ENCODE measurements at places on chromosomes 13 and 19.

DNA sequence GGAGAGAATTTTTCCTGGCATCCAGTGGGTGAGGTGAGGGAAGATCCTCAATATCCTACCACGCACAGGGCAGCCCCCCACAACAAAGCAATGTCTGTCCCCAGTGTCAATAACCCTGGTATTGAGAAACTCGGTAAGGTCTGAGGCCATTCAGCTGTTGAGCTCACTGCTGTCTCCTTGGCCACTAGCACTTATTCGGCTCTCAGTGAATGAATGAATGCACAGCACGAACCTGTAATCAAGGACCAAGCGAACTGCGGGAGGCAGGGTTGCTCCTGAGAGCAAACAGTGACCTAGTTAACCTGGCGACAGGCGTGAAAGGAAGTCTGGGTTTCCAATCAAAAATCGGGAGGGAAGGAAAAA is 640 bp downstream of the ZSCAN5A start:
- DNase-seq, result no peak

- no peak for DNase-seq
These were observed 59.4 kb downstream of the ZDHHC20 start for GRCh38 chr13:21399741-21400140.

GRCh38 chr19:1223018-1223855 is 14.6 kb downstream of the CBARP start:
- peak; percentile 48 for DNase-seq

DNA sequence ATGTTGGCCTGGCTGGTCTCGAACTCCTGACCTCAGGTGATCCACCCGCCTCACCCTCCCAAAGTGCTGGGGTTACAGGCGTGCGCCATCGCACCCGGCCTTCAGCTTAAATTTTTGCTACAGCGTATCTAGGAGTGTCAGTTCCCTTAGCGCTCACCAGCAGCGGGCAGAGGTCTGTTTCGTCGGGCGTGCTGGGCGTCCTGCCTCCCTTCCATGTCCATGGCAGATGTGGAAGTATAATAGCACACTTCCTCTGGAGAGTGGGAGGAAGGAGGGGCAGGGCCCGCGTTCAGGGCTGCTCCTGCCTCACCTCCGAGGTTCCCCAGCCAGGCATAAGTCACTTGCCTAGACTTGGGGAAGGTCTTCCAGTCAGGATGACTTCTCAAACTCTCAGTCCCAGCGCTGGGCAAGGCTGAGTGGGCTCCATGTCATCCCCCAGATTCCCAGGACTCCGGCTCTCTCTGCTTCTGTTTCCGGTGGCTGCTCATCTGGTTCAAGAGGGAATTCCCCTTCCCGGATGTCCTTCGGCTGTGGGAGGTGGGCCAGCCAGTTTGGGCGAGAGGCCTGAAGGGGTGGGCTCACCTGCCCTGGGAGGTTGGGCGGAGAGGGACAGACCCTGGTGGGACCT is 9.5 kb downstream of the IL4I1 start:
- DNase-seq, result no peak

DNA sequence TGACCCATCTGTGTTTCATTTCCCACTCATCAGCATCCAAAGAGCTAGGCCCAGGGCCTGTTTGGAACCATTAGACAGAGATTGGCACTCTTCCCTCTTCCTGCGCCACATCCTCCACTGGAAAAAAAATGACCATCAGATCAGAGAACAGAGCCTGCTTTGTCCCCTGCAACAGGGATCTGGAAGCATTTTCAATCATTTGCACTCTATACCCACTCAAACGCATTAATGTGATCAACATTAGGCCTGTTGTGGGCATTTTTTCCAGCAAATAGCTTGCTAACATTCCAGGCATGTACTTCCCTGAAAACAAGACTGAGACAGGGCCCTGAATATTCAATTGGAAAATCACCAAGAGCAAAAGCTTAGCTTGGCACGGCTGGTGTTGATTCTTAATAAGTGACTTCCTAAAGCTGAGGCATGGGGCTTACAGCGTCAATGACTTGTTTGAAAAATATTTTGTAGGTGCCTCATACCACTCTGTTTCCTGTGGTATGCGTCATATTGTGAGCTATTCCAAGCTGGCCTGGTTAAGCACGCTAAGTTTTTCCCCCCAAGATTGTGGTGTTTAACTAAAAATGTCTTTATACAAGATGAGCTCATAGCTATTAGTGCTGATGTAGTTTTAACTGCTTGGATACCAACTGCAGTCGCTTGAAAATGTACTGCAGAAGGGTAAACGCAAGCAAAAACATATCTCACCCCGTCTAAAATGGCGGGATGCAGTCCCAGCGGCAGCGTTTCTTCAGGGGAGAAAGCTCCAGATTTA is 404.4 kb downstream of the SPRY2 start:
- DNase-seq, result no peak

- DNase-seq, result no peak
These were observed 65.8 kb downstream of the KATNAL1 start for GRCh38 chr13:30241532-30241931.

- no peak for DNase-seq
These were observed 14.5 kb downstream of the FFAR2 start for GRCh38 chr19:35462476-35462953.

GRCh38 chr19:1101337-1101698 is 2.5 kb upstream of the GPX4 start:
- peak; percentile 6 for DNase-seq

DNA sequence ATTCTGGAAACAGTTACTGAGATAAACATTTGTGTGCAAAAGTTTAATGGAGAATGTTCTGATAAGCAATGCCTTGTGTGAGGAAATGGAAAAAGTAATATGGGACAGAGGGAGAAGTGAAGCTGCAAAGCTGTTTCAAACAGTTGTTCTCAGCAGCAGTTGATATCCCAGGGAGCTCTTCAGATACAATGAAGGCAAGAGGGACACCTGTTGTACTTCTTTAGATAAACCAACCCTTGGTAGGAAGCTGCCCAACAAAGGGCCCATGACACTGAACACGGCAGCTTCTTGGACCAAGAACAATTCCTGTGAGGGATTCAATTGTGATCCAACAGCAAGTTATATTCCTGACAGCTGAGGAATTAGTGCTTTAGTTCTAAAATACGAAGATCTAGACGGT is 894.3 kb upstream of the PCDH20 start:
- no peak for DNase-seq

GRCh38 chr13:72990953-72991352 is 67.9 kb upstream of the KLF5 start:
- DNase-seq, result no peak

DNA sequence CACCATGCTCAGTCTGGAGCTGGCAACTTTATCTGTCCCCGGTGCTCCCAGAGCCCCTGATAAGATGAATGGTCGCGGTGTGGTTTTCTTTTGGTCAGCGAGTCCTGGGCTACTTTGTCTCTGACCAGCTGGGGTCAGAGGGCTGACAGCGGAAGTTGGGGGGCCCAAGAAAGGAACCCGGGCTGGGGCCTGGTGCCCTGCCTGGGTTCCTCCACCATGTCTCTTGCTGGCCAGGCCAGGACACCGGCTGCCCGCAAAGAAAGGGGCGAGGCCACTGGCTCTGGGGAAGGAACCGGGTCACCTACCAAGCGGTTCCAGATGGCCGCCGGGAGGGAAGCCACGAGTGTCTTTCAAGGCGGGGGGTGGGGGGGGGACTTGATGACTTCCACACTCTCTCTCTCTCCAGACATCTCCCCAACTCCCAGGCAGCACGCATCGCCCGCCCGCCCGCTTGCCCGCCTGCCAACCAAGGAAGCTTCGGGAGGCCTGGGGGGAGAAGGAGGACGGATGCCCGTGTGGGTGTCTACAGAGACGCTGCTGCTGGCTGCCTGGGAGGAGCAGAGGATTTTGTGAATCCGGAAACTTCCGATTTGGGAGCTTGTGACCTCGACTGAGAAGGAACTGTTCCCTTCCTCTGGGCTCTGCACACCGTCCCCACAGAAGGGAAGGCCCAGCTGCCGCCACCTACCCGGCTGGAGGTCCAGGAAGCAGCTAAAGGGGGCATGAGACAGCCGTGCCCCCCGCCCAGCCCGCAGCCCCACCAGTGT is 1.1 kb downstream of the PIP5K1C start:
- no peak for DNase-seq

DNA sequence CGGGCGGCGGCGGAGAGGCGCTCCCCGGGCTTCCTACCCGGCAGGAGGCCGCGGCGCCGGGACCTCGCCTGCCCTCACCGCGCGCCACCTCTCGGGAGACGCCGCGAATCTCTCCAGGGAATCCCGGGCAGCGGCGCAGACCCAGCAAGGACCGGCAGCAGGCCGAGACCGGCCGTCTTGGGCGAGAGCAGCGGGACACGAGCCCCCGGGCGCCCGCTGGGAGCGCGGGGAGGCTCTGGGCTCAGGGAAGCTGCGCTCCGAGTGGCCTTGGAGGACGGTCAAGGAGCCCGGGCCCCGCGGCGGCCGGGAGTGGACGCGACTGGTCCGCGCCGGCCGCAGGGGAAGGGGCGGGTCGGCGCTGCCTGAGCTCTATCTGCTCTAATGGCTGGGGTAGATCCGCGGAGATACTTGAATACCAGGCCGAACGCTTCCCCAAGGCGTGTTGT is 14.7 kb downstream of the CDX2 start:
- DNase-seq, result no peak

GRCh38 chr13:79439275-79439674 is 33.2 kb upstream of the RBM26 start:
- no peak for DNase-seq

DNA sequence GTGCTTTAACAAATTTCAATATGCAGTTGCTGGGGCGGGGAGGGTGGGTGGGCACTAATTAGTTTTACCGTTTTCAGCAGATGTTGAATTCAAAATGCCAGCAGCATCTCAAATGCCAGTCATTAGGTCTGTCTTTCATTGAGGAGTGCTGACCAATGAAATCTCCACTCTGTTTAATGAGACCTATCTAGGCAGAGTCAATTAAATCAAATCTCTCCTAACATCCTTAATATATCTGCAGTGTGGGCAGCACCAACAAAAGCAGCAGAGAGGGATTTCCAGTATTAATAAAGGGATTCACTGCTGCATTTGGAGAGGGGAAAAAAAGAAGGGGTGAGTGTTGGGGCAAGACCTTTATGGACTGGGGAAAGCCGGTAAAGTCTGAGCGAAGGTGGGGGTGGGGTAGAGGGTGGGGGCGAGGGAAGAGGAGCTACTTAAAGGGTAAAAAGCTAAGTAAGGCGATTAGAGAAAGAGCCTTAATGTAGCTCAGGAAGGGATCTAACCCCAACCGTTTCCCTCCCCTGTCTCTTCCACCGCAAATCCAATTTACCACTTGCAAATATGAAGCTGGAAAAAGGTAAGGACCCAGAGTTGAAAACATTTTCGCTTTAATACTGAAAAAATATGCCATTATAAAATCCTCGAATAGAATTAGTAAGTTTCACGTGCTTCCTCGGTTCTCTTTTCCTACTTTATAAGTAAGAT is 4.5 kb downstream of the SLITRK1 start:
- no peak for DNase-seq

- DNase-seq, result no peak
These were observed 13.8 kb downstream of the METTL21C start for GRCh38 chr13:102680842-102681740.

- DNase-seq, result no peak
These were observed 113.0 kb upstream of the SLC10A2 start for GRCh38 chr13:103178986-103179943.

DNA sequence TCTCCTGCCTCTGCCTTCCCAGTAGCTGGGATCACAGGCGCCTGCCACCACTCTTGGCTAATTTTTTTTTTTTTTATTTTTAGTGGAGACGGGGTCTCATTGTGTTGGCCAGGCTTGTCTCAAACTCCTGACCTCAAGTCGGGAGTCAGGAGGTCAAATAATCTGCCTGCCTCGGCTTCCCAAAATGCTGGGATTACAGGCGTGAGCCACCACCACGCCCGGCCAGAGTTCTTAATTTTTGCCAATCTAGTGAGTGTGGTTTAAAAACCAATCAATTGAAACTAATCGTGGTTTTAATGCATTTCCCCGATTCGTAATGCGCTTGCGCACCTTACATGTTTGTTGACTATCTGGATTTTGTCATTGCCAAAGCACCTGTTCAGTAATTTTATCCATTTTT is 37.0 kb downstream of the SKA3 start:
- DNase-seq, result no peak

- no peak for DNase-seq
These were observed 650 bp upstream of the FUT5 start for GRCh38 chr19:5870986-5871394.

- DNase-seq, result peak; percentile 32
These were observed 3.2 kb downstream of the CRLF1 start for GRCh38 chr19:18603255-18603957.

DNA sequence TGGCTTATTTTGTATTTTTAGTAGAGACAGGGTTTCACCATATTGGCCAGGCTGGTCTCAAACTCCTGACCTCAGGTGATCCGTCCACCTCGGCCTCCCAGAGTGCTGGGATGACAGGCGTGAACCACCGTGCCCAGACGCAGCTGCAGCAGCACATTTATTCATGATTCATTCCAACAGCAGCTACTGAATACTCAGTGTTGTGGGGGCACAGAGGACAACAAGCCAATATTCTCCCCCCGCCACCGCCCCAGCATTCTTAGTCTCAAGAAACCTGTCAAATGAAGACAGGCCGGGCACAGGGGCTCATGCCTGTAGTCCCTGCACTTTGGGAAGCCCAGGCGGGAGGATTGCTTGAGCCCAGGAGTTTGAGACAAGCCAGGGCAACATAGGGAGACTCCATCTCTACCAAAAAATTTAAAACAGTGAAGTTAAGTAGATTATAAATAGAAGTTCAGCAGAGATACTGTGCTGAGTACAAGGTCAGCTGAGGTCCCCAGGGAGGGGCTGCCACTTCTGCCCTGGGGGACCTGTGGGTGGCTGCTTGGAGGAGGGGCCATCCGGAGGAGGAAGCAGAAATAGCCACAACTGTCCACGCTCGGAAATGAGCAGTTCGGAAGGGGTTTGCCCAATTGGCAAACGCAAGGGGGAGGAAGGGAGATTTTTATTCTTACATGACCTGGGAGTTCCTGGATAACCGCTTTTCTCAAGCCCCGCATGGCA is 4.3 kb downstream of the DOT1L start:
- no peak for DNase-seq

GRCh38 chr19:45170146-45171106 is 7.6 kb downstream of the TRAPPC6A start:
- DNase-seq, result no peak

DNA sequence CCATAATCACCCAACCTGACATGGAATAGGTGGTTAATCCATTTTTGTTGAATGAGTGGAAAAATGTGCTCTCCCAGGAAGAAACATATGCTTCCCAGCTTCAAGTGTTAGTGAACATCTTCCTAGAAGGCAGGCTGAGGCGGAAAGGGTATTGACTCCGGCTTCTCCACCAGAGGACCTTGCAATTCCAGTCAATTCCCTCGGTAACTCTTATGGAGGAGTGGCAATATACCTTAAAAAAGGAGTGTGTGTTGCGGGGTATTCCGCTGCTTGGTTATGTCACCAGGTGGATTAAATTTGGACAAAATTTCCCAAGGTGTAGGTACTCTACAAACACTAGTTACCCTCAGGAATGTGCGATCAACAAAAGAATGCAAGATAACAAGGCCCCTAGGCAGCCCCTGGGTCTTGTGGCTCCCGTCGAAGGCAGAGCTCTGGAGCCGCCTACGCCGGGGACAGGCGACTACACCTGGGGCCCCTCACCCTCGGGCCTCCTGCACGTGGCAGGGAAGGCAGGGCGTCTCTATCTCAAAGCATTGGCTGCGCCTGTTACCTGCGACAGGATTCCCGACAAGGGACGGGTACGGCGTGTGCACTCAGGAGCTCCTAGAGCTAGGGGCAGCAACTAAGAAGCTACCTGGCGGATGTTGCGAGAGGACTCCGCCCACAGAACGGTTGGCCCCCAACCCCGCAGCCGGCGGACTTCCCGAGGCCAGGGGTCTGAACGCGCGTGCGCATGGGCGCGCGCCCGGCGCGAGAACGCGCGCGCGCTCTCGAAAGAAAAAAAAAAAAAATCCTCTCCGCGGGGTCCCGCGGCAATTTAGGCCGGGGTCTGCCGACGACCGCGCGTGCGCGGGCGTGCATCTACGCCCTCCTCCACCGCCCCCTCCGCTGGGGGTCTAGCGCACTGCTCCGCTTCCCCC is at the start of gene WDR87:
TSS of gene WDR87 (minus strand) at position 649 of the 923 bp plus-strand sequence. CDS start 8,355 bp downstream, outside the sequence.
- no peak for DNase-seq
